Stimulated activated CD8-positive, alpha-beta memory T cell treated with anti-CD3 and anti-CD28 coated beads, Interleukin-7, amount 100 ng/mL, for 1 hour (primary cell): ENCODE measurements at places on chromosomes 4 and X.

- DNase-seq, result no peak
Observed at GRCh38 chrX:53354669-53355068, 67.8 kb downstream of the SMC1A start.

- DNase-seq, result no peak
Observed at GRCh38 chrX:70042399-70043371, 7.1 kb downstream of the AWAT2 start.

DNA sequence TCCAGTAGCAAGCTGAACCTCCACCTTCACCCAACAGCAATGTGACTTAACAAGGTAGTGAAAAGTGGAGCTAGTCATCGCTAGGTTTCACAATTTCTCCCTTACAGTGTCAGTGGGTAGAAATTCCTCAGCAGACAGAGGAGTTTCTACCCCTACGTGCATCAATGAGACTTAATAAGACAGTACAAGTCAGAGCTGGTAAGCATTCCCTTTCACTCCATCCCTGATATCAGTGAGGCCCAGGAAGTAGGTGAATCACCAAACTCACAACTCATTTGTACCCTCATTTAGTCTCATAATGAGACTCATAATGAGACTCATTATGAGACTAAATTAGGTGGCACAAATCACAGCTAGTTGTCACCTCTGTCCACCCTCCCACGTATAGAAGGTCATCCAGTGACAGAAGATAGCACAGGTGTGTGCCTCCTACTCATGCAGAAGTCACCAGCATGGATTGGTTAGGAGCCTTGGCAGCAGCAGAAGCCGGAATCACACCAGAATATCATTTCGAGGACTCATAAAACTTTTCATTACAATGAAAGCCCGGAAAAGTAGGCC, 50.8 kb upstream of the NUDT10 start:
- no peak for DNase-seq

DNA sequence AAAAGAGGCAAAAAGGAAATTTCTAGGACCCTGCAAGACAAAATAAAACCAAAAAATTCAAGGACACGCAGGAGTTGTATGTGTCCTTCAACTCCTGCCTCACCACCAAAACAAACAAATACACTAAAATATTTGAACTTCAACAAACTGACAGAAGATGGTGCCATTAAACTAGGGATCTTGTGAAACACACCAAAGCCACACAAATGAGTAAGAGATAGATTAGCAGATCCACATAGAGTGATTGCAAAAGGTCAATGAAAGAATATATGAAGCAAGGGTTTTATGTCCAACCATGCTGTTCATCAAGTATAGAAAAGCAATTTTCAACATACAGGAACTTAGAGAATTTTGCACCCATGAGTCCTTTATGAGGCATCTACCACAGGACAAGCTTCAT, 40.1 kb upstream of the SCML1 start:
- DNase-seq, result no peak

DNA sequence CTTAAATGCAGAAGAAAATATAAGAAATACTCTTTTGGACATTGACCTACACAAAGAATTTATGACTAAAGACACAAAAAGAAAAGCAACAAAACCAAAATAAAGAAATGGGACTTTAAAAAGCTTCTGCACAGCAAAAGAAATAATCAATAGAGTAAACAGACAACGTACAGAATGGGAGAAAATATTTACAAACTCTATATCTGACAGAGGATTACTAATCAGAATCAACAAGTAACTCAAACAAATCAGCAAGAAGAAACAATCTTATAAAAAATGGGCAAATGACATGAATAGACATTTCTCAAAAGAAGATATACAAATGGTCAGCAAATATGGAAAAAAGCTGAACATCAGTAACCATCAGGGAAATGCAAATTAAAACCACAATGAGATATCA, 37.6 kb upstream of the UGT2B17 start:
- no peak for DNase-seq

GRCh38 chr4:14321723-14322122, 680.6 kb upstream of the CPEB2 start:
- no peak for DNase-seq
